Skin of body (tissue), 3 donors: ENCODE measurements at places on chromosomes 4 and X. TPM values are rescaled to one million over a fixed set of nuclear protein-coding genes. Genes with fewer than 3 reads are reported as not detected.

Gene SLC38A5
- 5.9 TPM for total RNA-seq

Gene GAGE12C
- total RNA-seq = not detected

- DNase-seq = no peak
Observed at GRCh38 chr4:185002784-185003183, 15.5 kb upstream of the HELT start.

GRCh38 chr4:27759611-27760575, 899.3 kb downstream of the STIM2 start:
- no peak for DNase-seq

DNA sequence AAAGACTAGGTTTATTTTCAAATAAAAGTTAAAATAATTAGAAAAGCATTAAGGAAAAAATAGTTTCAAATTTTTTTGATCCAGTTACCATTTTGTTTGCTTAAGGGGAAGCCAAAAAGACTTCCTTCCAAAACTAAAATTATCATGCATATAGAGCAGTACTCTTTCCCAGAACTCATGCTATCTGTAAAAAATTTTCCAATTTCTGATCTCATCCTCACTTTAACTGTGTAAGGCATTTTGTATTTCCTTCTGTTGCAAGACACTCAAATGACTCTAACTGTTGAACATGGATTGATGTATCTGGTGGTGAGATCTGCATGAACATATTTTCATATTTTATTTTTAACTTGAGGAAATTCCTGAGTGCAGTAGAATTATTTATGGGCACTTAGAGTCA, 150.1 kb downstream of the ADAM29 start:
- DNase-seq = peak; percentile 3

DNA sequence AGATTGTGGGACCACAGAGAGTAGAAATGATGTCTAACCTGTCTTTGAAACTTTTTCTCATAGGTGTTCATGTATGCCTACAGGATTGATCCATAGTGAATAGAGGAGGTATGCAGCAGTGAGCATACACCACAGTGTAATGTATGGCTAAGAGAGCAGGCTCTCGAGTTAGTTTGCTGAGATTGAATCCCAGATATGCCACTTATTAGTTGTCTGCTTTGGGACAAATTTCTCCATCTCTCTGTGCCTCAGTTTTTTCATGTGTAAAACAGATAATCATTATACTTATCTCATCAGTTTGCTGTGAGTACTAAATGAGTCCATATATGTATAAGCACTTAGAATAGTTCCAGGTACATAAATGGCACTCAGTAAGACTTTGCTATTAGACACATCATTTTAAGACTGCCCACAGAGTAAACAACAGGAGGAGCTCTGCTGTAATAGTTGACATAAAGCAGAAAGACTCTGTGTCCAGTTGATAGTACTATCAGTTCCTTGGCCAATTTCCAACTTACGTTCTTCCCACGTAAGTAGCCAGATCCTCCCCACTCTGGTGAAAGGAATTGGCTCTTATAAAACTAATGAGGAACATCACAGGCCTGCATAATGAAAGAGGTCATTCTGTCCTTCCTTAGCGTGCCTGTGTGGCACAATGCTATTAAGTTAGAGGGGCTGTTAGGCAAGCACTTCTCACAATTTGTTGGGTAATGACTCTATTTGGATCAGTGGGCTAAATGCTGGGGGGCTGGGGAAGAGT, 20.7 kb upstream of the RNF150 start:
- DNase-seq = no peak

DNA sequence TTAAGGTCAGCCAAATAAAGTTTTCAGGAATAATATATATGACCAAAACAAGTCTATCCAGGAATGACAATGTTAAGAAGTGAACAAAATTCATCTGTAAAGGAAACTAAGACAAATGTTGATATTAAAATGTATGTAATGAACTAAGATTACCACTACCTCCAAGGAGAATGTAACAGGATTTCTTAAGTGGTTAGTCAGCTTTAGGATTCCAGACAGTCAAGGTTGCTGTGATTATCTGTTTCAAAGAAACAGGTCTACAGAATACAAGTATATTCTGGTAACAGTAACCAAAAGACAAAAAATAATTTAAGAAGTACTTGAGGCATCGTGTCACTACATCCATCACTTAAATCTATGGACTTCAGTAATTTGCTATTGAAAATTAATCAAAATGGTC, 172.8 kb downstream of the SCFD2 start:
- no peak for DNase-seq

DNA sequence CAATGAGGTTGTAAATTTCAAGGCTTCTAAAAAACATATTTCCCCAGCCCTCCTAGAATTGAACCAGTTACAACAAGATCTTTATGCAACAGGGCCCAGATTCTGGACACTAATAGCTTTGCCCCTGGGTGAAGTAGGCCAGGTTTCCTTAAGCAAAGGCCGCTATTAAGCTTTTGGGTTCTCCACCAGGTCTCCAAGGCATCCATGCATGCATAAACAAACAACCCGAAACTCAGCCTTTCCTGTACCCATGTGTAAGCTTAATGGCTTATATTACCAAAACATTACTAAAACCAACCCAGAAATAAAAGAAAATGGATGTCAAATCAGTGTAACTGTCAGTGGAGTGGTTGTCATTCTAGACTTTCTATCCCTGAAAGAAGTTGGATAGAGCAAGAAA, 137.1 kb downstream of the ARHGAP6 start:
- DNase-seq = no peak

DNA sequence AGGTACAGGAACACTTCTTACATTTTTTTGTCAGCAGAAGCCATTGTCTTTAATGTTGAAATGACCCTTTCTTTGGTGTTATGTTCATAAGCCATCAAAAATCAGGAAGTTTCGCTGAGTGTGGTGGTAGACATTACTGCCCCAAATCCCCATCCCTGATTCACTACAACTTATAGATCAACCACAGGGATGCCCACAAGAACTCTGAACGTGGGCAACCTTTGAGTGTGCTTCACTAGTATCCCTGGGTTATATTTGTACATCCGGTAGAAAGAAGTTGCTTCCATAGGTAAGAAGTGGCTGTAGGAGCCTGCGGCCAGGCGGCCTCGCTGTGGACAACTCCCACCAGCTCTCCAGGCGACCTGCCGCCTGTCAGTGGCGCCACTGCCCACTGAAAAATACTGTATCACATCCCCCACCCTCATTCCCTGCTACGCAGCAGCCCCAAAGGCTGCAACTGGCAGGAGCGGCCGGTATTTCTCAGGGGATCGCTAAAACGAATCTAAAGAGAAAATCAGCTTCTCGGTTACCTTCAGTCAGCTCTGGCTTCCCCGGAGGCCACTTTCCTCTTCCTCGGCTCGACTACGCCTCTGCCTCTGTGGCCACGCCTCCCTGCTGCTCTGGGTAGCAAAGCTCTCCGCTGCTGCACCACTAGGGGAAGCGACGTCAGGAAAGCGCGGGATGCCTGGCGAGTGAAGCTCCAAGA, 13.9 kb upstream of the ETDC start:
- DNase-seq = peak; percentile 1

- DNase-seq = no peak
Observed at GRCh38 chrX:69133921-69134542, 31.2 kb downstream of the PJA1 start.
